ENCODE measurements at places on chromosomes 6 and 20. TPM values are rescaled to one million over a fixed set of nuclear protein-coding genes. Genes with fewer than 3 reads are reported as not detected.

DNA sequence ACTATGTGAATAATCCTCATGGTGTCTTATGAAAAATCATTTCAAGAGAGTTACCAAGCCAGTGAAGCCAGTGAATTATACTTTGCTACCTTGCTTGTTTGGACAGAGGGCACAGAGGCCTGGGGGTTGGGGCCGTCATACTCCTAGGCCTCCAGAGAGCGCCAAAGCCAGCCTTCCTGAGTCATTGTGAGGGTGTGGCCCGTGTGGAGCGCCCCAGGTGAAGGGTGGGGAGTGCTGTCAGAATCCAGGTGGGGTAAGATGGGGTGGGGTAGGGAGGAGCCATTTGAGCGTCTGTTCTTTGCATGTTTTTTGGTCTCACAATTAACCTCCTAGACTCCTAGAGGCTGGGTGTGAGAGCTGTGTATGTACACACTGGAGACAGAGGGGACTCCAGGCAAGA, 71.1 kb downstream of the PERP start:
- DNase-seq = no peak

DNA sequence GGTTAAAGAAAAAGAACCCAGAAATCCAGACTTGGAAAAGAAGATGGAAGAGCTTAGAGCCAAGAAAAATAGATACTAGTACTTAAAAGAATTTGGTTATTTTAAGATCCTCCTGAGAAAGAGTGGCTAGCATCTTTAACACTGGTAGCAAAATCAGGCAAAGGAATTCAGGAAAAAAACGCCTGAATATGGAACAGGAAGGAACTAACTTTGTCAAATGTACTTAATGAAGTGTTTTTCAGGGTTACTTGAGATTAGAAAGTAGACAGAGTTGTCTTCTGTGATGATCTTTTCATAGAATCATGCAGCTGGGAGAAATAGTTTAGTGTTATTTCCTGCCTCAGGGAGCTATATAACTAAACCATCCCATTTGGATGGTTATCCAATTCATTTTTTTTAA, 50.8 kb upstream of the SASH1 start:
- DNase-seq = no peak

DNA sequence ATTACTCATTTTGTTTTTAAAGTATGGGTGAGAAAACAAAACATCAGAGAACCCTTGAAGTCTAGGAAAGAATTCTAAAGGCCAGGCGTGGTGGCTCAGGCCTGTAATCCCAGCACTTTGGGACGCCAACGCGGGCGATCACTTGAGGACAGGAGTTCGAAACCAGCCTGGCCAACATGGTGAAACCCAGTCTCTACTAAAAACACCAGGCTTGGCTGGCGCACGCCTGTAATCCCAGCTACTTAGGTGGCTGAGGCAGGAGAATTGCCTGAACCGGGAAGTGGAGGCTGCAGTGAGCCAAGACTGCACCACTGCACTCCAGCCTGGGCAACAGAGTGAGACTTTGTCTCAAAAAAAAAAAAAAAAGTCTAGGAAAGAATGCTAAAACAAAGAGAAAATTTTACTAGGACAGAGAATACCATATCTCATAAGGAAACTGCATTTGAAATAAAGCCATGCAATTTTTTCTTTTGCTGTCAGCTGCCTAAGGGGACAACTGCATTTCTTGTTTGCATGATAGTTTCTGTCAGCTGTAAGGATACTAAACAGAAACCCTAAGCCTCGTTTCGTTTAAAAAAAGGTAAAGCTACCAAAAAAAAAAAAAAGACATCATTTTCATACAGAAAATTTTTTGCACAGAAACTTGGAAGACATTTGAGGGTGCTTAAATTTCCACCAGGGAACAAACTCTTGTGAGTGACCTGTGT, 32.1 kb downstream of the SMLR1 start:
- DNase-seq = no peak

DNA sequence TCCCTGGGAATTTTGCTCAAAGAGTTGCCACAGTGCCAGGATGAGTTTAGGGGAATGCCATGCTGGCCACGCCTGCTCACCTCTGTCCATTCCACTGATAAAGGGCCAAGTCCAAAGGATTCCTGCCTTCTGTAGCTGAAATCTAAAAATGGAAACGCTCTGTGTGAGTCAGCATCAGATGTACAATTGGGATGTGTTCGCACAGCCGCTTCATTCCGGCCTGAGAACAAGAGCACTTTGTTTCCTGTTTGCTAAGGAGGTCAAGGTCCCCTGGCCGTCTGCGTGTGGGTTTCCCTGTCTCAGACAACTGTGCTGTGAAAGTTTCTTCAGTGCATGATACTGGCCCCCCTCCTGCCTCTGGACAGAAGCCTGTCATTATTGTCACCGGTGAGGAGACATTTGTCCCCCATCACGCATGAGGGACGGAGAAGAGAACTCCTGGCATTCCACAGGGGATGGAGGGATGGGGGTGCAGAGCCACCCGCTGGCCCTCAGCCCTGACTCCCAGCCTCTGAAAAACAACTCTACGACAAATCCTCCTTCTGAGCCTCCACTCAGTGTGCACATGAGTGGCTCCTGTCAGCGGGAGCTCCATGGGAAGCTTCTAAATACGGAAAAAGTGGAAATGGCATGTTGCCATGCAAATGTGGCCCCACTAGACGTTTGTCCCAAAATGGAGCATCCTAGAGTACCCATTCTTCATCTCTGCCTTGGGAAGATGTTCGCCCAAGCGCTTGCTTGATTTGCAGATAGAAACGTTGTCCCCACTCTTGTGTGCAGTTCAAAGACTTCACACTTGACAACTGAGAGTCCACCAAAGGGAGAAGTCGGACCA, 143.5 kb upstream of the AFDN start:
- peak; percentile 97 for DNase-seq

- no peak for DNase-seq
Measured at GRCh38 chr20:63154395-63154794, 61.5 kb downstream of the YTHDF1 start.

GRCh38 chr6:105804424-105804823, 281.7 kb upstream of the PRDM1 start:
- peak; percentile 76 for DNase-seq

DNA sequence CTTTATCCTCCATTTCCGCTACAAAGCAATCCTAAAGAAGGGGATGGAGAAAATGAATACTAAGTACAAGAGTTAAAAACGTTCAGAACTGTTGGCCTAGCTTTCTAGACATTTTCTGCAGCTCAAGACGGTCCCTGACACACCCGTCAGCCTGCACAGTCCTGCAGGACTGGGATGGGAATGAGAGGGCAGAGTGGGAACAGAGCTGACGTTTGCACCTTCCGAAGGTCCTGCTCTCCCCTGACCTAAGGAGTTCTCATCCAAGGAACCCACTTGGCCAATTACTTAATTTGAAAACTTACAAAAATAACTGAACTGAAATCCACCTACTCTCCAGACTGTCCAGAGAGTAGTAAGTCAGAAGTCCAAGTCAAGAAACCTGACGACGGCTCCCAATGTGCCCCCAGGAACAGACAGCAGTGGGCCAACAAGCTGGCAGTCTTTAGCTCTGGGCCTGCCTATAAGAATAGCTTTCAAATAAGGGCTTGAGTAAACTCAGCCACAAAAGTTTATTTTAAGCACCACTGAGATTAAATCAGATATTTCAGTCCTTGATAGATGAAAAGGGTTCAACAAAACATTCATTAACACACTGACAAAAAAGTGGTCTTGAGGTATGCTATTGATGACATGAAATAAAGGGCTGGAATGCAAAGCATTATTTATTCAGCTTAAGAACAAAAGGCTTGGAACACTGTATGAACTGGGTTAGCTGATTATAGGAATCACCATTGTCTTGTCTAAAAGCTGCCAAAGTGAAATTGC, 76.8 kb downstream of the CNKSR3 start:
- no peak for DNase-seq

GRCh38 chr20:45336530-45337366, 11.5 kb downstream of the SDC4 start:
- peak; percentile 96 for DNase-seq

- no peak for DNase-seq
Measured at GRCh38 chr20:44143936-44144335, 43.1 kb downstream of the JPH2 start.

- peak; percentile 4 for DNase-seq
Measured at GRCh38 chr20:41483553-41483930, 116.9 kb upstream of the EMILIN3 start.

The RNF5 gene
- 44.9 TPM for total RNA-seq

The KCNK15 gene
- total RNA-seq = not detected

The C6orf52 gene
- total RNA-seq = 1.9 TPM

Data from HT1080 (cell line).